ENCODE measurements at places on chromosomes 4 and X.

GRCh38 chrX:37314531-37314930, 34.6 kb upstream of the PRRG1 start:
- no peak for DNase-seq

DNA sequence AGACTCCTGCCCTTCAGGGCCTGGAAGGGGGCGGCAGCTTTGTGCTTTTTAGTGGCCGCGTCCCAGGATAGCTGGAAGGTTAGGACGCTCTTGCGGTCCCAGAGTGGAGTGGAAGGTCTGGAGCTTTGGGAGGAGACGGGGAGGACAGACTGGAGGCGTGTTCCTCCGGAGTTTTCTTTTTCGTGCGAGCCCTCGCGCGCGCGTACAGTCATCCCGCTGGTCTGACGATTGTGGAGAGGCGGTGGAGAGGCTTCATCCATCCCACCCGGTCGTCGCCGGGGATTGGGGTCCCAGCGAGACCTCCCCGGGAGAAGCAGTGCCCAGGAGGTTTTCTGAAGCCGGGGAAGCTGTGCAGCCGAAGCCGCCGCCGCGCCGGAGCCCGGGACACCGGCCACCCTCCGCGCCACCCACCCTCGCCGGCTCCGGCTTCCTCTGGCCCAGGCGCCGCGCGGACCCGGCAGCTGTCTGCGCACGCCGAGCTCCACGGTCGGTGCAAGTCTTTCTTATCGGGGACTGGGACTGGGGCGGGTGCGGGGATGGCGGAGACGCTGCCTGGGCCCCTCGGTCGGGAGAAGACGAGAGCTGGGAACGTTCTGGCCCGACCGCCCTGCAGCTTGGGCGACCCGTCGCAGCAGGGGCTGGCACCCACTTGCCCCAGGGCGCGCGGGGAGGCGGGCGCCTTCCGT, at the start of gene EDNRA:
TSS of gene EDNRA (plus strand) at position 207 of the 686 bp plus-strand sequence. CDS start 4,585 bp downstream, outside the sequence.
- no peak for DNase-seq

DNA sequence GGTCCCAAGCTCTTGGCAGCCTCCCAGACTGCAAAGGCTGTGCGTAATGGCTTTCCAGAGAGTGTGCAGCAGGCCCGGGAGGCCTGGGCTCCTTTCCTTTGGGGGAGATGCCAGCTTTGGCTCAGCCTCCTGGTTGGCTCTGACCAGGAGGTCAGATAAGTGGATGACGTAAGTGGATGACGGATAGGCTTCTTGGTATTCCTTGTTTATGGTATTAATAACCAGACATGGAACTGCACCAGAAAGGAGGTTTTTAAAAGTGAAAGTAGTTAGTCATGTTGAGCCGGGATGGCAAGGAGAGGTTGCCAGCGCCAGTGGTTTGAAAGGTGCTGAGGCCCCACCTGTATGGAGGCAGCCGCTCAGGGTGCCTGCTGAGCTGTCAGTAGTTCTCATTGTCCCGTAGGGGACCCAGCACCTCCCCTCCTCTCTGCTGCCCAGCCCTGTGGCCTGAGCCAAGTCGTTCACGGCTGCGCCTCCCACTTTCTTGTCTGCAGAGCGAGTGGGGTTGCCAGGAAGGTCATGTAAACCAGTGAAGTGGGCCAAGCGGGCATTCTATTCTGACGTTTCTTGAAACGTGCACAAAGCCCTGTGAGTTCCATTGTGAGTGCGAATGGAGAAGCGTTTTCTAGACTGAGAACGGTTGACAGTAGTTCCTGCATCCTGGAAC, 28.7 kb upstream of the STOX2 start:
- DNase-seq: no peak

DNA sequence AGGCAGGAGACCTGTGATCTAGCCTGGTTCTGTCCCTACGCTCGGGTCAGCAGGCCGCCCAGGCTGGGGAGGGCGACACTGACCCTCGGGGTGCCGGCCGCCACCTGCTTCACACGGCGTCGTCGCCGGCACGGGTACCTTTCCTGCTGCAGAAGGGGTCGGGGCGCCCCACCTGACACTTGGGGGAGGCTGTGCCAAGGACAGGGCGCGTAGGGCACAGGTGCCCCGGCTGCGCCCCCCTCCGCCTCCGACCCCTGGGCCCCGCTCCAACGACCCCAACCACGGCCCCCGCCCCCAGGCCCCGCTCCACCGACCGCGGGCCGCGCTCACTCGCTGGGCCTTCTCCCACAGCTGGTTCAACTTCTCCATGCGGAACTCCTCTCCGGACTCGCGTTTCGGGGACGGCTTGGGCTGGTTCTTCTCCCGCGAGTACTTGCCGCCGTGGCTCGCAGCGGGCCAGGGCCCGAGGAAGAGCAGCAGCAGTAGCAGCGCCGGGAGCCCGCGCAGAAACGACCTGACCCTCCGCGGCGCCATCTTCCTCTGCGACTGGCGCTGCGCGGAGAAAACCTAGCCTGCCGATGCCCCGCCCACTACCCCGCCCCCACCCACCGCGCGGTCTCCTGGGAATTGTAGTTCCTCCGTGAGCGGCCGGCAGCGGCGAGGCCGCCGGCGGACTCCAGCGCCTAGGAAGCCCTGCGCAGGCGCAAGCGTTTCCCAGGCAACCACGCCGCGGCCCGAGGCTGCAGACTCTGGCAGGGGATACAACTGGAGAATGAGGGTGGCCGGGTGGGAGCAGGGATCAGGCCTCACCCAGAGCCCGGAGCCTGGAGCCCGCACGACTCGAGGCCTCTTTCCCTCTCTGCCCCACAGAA, at the start of gene LRPAP1:
TSS of gene LRPAP1 (minus strand) at position 544 of the 872 bp plus-strand sequence. CDS start at position 534, 10 bp downstream.
- DNase-seq: peak; percentile 74

DNA sequence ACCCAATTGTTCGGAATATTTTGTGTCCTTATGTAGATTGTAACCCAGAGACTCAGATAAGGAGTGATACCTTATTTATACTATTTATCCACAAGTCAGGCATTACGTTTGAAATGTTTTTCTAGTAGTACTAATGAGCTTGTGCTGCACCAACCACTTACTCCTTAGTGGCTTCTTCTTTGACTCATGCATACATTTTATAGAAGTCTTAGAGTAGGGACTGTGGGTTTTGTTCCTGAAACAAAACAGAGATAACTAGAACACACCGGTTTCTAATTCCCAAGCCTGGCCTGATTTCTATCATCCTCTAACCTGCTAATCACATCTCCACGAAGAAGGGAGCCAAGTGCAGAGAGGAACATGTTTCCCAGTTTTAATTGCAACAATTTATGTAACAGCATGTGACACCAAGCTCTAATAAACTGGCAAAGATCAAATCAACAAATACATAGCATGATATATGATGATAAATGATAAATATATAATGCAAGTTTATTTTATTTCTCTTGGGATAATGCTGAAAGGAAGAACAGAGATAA, 32.3 kb downstream of the MGARP start:
- DNase-seq: no peak

DNA sequence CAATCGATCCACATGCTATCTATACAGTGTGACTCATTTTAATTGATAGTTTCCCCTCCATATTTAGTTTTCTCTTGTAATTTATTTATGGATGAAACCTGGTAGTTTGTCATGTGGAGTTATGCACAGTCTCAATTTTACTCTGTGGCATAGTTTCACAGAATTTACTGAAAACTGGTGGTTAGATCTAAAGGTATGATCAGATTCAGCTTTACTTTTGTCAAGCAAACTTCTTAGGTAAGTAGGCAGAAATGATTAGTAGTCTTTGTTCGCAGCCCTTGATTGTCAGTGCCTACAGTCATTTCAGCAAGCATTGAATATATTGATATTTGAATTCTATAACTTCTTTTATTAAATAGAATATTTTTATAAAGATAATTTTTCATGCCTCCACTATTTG, 2.5 kb downstream of the ADD1 start:
- no peak for DNase-seq

DNA sequence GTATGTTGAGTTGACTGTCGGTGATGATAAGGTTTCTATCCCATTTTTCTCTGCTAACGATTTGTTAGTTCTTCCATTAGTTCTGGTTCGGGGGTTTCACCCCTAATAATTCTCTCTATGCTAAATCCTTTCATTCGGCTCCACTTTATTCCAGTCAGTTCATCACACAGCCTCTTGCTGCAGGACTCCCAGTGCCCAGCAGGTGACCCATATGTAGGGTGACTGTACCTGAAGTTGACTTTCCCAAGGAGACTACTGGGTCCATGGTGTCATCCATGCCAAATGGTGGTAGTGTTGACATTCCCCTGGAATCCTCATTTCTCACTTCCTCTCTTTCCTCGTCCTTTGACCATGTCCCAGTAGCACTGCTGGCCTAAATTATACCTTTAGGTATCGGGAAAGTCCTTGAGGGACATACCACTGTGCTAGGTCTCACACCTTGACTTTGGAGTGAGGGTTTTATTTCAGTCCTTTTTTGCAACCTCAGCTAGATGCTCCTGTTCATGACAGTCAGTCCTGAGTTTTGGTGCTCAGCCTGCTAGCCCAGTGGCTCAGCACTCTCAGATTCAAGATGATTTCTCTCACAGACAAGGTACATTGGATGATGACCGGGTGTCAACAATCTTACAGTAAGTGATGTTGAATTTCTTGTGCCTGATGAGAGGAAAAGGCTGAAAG, 105.1 kb upstream of the ARHGAP24 start:
- no peak for DNase-seq

GRCh38 chrX:68686097-68686977, 38.9 kb downstream of the STARD8 start:
- DNase-seq: no peak

GRCh38 chr4:52143815-52144214, 92.7 kb downstream of the SPATA18 start:
- no peak for DNase-seq

DNA sequence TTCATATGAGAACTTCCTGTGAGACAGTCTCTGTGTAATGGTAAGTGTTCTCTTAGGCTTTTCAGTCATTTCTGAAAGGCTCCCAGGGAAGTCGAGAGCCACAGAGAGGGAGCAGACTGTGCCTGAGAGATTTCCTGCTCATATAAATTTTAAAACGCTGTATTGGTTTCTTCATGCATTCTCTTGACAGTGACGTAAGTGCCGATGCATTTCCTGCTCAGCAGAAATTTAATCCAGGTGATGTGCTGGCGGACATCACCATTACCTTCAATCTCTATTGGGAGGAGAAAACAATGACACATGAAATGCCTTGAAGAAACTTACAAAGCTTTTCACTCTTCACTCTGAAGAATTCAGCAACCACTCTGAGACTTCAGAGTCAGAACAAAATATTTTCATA, 383.6 kb downstream of the BMPR1B start:
- DNase-seq: no peak

GRCh38 chr4:140901736-140902336, 145.7 kb upstream of the TBC1D9 start:
- no peak for DNase-seq

DNA sequence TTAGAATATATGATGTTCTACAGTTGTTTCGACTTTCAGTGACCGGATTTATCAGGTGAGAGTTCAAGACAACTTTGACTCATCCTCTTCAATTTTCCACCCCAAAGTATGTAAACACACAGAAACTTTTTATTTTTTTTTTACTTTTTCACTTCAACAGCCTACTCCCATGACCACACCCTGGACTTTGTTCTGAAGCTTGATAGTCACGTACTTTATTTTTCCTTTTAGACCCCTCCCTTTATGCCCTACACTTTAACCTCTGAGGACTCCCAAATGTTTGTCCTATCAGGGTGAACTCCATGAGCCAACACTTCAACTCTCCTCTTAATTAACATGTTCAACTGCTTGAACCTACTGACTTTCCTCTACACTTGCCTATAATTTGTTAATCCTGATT, 2.5 kb upstream of the DDX60 start:
- DNase-seq: no peak

- DNase-seq: no peak
Measured at GRCh38 chr4:107800706-107801105, 24.0 kb upstream of the SGMS2 start.

- no peak for DNase-seq
Measured at GRCh38 chrX:2526390-2526789, 25.6 kb upstream of the DHRSX start.

GRCh38 chrX:94515009-94515408, 841.0 kb downstream of the FAM133A start:
- DNase-seq: no peak

GRCh38 chrX:40132751-40133150, 35.0 kb upstream of the BCOR start:
- no peak for DNase-seq

GRCh38 chr4:176185051-176185450, 10.3 kb downstream of the SPATA4 start:
- DNase-seq: no peak

GRCh38 chr4:185730387-185730786, 81.6 kb downstream of the SORBS2 start:
- DNase-seq: no peak

DNA sequence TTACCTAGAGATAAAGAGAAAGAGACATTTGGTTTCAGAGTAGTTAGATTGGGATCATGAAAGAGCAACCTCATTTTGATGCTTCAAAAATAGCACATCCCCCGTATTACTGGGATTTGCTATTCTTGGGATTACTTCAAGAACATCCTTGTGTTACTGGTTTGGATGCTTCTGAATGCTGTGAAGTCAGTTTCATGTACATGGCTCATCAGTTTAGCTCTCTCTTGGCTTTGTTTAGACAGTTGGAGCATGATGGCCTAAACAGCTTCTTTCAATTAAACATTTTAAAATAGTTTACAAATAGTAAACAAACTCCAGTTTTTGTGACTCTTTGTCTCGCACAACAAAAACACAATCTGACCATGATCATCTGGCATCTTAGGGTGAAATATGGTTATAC, 23.9 kb downstream of the HTT start:
- DNase-seq: no peak

GRCh38 chrX:109684136-109684535, 48.9 kb downstream of the ACSL4 start:
- DNase-seq: no peak

DNA sequence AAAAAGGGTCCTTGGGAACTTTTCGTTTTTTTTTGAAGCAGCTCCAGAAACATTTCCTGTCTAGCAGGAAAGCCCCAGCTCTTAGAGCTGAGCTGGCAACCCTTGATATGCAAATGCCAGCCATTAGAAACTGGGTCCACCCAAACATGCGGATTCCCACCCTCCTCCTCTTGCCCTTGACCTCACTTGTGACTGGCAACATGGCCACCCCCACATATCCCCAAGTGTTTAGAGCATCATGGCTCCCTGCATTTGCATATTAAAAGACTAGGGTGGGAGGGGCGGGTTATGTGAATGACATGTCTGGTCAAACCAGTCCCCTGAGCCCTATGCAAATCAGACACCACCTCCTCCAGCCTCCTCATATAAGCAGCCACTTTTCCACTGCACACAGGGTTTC, 671.1 kb downstream of the FAT4 start:
- DNase-seq: no peak

DNA sequence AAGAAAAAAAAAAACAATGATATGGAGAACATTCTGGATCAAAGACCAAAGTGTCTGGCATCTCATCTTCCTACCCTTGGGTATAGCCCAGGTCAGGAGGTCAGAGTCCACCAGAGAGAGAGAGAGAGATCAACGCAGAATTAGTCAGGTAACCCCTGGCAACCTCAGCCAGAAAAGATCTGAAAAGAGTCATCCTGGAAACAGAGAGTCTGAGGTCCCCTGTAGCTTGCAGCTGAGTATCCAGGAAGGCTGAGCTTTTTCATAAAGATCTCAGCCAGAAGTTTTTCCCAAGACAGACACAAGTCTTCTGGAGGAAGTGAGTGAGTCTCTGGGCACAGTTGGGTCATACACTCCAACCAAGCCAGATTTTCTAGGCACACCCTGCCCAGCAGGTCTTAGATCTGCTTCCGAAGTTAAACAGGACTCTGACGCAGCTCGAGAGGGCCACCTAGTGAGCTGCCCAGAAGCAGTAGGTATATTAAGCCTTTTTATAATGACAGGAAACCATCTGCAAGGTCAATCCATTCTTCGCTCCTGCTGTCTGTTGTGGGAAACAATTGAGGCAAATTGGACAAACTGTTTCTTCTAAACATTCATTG, 35.7 kb downstream of the ACE2 start:
- DNase-seq: no peak

GRCh38 chrX:103503163-103503852, 16.0 kb downstream of the RAB40A start:
- no peak for DNase-seq

Data from central memory CD4-positive, alpha-beta T cell (primary cell).